ENCODE measurements at places on chromosomes 4 and X.
A peak's percentile ranks its signal among the peaks of the same experiment; 100 is the strongest.

GRCh38 chrX:22634083-22634482 lies 361.4 kb downstream of the CBLL2 start:
- DNase-seq, result peak; percentile 45

- DNase-seq, result no peak
These were observed 32.0 kb downstream of the DAPP1 start for GRCh38 chr4:99848591-99849001.

GRCh38 chrX:124344246-124344645 lies 2.1 kb upstream of the SH2D1A start:
- no peak for DNase-seq

DNA sequence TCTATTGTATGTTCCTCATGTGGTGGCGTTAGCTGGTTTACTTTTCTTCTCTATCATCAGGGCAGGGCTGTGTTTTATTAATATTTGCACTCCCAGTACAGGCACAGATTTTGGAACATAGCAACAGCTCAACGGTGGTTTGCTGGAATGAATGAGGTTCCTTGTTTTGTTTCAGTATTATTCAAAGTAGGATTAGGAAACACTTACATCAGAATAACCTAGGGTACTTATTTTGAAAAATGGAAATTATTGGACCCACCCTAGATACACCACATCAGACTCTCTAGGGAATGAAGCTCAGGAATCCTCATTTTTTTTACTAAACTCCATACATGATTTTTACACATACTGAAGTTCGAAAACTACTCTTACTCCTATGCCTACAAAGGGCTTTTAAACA lies 108.8 kb upstream of the ENPEP start:
- DNase-seq, result no peak

GRCh38 chr4:158826057-158826456 lies 57.2 kb downstream of the FNIP2 start:
- no peak for DNase-seq

- DNase-seq, result no peak
These were observed 45.8 kb downstream of the MGST2 start for GRCh38 chr4:139711461-139711860.

DNA sequence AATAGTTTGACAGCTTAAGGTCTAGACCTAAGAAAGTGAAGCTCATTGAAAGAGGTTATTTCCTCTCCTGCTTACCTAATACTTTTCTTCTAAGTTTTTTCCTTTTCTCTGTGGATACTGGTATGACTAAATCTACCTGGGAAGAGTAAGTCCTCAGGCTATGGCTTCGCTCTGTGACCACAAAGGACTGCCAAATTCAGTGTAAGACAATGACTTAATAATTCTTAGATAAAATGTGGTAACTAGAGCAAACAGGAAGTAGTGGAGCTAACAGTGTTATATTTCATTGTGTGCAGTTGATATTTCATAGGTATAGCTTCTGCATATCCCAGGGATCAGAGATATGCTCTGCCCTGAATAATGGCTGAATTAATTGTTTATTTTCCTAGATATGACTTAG lies 418.9 kb downstream of the CCSER1 start:
- DNase-seq, result no peak

GRCh38 chr4:185421366-185422124 lies 4.2 kb downstream of the UFSP2 start:
- peak; percentile 65 for DNase-seq

GRCh38 chr4:87330761-87331160 lies 8.1 kb upstream of the HSD17B13 start:
- DNase-seq, result no peak

DNA sequence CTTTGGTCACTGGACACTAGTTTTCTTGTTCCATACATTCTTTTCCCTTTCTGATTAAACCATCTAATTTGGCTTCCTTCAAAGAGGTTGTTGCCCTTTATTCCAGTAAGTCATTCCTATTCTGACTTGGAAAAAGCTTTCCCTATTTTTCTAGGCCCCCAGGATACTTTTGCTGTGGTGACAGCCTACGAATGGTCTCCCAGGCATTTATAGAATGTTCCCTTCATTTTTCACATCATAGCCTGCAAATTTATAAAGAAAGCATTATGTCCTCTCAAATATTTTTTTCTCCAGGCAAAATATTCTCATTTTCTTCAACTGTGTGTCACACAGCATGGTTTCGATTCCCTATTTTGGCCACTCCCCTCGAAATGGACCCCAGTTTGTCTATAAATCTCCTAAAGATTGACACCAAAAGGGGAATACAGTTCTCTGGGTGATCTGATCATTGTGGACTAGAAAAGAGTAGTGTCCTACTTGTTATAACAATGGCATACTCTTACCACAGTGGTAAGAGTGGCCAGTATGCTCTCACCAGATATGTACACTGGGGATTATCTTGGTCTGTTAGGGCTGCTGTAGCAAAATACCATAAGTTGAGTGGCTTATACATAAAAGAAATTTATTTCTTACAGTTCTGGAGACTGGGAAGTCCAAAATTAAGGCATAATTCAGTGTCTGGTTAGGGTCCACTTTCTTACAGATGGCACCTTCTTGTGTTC lies 41.5 kb upstream of the BMP2K start:
- no peak for DNase-seq

DNA sequence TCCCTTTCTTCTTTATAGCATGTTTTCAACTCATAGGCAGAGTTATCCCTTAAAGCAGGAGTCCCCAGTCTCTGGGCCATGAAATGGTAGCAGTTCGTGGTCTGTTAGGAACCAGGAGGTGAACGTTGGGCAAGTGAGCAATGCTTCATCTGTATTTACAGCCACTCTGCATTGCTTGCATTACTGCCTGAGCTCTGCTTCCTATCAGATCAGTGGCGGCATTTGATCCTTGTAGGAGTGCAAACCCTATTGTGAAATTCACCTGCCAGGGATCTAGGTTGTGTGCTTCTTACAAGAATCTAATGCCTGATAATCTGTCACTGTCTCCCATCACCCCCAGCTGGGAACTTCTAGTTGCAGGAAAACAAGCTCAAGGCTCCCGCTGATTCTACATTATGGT lies 39.8 kb downstream of the DTHD1 start:
- no peak for DNase-seq

DNA sequence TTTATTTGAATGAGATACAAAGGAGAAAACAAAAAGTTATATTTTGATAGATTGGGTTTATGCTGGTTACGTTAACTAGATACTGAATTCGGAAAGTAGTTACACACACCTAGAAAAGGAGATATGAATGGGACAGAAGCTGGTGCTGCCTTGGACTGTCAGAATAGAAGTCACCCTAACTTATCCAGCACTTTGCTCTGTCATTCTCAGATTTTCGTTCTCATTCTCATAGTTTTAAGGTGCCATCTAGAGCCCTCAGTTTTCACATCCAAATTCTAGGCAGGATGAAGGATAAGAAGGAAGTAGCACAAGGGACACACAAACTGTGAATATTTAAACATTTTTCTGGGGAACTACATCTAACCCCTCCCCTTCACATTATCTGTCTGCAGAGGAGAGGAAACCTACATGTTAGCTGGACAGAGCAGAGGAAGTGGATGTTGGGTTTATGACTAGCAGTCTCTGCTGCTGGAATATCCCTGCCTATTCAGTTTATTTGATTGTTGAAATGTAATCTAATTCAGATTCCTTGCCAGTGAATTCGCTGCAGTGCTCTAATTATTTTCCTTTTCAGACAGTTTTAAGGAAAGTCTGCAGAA lies 521.9 kb downstream of the FAT4 start:
- no peak for DNase-seq

GRCh38 chr4:184802697-184803015 lies 23.1 kb downstream of the ACSL1 start:
- DNase-seq, result no peak

DNA sequence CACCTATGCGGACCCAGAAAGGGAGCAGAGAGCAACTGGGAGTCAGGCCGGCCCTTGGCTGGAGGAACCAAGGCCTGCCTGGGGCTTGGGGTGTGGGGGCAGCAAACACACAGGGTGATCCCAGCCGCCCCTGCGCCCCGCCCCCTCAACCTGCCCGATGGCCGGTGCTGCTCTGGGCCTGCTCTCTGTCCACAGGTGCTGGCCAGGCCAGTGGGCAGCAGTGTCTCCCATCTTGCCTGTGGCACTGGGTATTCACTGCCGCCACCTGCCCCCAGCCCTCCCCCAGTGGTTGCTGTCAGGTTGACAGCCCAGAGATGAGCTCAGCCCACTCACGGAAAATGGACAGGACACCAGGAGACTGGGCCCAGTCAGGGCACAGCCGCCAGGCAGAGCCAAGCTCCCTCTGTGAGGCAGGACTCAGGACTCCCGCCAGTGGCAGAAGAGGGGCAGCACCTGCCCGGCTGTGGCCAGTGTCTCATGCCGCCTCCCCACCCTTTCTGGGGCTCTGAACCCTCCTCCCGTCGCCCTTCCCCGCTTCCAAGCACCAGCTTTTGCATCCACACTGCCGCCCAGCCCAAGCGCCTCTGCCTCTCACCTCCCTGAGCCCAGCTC lies 4.7 kb downstream of the NKX1-1 start:
- no peak for DNase-seq

DNA sequence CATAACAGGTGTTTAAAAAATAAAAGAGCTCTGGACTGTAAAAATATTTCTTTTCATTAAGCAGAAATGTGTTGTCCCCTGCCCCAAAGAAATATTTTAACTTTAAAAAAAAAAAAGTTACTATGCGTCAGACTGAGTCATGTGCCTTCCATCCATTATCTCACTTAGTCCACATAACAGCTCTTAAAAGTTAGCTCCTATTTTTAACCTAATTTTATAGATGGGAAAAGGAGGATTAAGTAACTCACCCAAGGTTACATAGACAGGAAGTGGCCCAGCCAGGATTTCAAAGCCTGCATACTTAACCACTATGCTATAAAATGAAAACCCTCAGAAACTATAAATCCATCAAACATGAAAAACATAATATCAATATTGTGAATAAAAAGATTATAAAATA lies 97.7 kb downstream of the MANBA start:
- DNase-seq, result no peak

- no peak for DNase-seq
These were observed 42.1 kb upstream of the USP46 start for GRCh38 chr4:52701207-52701606.

- peak; percentile 30 for DNase-seq
These were observed 36.2 kb upstream of the ATP6AP2 start for GRCh38 chrX:40544343-40545266.

GRCh38 chr4:41207291-41207831 lies 7.0 kb downstream of the APBB2 start:
- DNase-seq, result peak; percentile 55

DNA sequence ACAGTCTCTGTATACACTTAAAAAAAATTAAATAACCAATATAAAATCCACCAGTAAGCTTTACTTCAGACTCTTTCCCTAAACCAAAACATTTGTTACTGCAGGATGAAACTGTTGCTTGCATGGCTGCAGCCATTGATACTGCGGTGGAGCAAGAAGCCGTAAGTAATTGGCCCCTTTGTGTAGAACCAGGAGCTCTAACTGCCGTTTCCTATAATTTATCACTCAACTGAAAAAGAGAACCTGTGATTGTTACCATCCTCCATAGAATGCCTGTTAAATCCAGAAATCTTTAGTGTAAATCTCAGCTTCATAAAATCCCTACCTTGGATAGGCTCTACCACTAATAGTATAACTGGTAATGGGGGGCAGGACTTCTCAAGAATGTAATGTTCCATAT lies 62.6 kb downstream of the KIF4A start:
- DNase-seq, result no peak

GRCh38 chrX:9183481-9183880 lies 149.6 kb upstream of the FAM9B start:
- DNase-seq, result peak; percentile 43

- no peak for DNase-seq
These were observed 26.4 kb downstream of the TRMT44 start for GRCh38 chr4:8467016-8467415.

- DNase-seq, result no peak
These were observed 57.6 kb downstream of the TNIP2 start for GRCh38 chr4:2698504-2698903.

DNA sequence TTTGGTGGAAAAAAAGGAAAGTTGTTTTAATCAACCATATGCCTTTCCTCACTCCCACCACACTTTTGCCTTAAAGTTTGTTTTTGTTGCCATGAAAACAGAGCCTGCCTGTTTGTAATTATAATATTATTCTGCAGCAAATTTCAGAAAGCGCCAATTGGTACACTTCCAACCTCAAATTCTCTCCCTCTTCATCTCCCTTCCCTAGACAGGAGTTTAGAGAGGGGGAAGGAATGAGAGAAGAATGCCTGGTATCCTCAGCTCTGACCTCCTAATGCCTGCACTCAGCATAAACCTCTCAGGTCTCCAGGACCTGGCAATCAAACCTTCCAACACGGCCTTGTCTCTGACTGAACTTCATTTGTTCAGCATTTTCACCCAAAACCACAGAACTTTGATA lies 138.4 kb upstream of the HCCS start:
- DNase-seq, result peak; percentile 7

- no peak for DNase-seq
These were observed 27.3 kb downstream of the CSN3 start for GRCh38 chr4:70269674-70270073.

GRCh38 chrX:22666441-22666840 lies 333.3 kb upstream of the DDX53 start:
- no peak for DNase-seq

DNA sequence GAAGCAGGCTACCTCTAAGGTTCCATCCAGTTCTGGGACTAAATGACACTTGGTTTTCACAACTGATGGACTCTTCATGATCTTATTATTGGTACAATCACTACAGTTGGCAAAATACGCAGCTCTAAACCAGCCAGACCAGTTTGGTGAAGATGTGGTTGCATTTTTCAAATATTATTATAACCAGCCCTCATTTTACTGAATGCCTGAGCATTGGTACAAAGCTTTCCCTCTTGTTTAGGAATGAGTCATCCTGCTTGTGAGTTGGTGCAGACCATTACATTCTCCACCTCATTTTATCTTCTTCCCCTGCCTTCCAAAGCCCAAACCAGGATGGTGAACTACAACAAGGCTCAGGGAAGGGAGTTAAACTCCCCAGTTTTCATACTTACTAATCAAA lies 223.1 kb downstream of the KDR start:
- peak; percentile 44 for DNase-seq

DNA sequence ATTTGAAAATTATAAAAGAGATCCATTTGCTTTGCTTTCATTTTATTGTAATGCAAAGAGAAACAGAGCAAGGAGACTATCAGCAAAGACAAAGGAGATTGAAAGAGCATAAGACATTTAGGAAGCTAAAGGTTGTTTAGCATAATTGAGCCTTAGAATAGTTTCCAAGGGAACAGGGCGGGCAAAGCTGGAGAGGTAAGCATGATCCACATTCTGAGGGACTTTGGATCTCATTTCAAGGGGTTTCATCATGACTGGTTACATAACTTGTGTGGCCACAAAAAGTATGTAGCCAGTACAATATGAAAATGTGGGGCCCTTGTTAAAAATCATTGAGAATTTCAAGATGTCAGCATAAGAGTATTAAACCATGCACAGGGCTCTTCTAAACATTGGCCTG lies 406.5 kb downstream of the RPA4 start:
- no peak for DNase-seq

DNA sequence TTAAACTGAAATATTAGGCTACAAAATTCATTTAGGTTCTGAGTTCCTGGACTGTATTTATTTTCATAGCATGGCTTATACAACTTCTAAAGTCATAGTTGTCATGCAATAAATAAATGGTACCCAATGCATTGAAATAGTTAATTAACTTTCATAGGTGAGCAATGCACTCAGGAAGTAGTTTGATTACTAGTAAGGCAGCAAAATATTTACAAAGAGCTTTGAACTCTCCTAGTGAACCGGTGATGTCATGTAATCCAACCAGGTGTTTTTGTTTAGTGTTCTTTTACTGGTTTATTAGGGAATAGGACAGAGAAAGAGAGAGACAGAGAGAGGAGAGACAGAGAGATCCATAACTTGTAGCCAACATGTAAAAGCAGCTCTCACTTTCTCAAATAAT lies 228.6 kb upstream of the CTSO start:
- no peak for DNase-seq

- DNase-seq, result no peak
These were observed 3.4 kb downstream of the SPARCL1 start for GRCh38 chr4:87525636-87526295.

Data from myocyte (in vitro differentiated cells).